ENCODE measurements at places on chromosomes 7 and 10.

DNA sequence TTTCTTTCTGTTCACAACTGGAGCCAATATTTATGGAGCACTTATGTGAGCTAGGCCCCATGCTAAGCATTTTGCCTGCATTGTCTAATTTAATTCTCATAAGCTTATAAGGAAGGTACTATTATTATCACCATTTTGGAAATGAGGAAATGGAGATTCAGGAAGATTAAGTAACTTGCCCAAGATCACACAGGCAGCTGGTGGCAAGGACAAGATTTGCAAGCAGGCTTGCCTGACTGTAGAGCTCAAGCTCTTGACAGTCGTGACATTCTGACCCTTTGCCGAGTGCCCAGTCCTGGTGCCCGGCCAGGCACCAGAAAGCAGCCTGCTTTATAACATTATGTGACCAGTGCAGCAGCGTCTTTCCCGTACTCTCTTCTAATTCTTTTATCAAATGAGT, 38.2 kb downstream of the WNT2 start:
- DNase-seq = no peak

DNA sequence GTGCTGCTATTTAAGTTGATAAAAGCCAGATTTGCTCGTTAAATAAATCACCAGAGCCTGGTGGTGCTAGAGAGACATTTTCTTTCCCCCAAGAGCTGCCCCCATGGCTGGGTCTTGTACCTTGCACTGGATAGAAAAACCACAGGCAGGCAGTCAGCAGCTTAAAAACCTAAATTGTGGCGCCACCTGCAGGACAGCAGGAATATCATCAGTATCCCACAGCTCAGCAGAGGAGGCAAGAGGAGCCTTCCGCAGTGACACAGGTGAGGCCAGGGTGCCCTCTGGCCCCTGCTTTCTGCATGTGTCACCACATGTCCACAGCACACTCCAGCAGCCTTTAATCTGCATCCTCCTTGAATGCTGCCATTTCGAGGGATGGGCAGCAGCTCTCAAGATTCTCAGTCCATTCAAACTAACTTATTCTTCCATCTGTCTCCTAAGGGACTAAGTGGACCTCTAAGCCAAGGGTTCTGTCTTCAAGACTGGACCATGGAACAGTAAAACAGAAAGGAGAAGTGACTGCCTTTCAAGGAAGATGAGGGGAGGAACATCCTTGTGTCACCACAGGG, 4.5 kb upstream of the PLXNA4 start:
- peak; percentile 79 for DNase-seq

DNA sequence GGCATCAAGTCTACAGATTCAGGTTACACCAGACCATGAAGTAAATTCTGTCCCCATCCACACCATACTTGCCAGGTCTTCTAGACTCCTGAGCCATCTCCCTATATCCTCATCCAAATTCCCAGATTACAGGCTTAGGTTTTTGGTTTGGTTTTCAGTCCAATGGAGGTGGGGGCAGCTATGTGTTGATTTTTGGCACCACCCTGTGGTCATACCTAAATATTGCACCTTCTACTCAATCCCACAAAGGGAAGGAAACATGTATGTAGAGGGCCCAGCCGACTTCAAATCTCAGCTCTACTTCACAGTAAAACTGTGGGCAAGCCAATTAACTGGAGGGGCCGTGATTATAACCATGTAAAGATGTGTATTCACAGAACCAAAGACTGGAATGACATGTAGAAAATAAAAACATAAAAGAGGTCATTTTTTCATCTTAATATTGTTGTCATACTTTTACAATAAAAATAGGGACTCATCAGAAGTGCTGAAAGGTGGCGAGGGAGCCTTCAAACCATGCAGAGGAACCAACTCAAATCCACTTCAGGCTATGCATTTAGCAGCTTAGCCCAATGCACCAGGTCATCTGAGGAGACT, 19.8 kb downstream of the ERCC6 start:
- DNase-seq = peak; percentile 70

DNA sequence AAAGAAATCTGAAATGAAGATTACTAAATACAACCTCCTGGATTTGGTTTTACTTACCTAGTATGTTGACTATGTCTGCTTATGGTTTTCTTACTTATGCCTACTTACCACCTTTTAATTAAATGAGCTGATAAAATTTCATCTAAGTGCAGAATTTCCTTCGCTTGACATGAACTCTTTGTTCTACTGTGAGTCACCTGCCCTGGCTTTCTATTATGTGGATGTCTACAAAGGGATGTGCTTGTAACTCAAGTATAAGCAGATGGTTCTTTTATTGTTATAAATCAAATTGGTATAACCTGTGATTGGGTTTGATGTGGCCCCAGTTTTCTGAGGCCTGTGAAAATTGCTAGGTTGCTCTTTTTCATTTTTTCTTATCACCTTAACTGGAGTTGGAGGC, 389.1 kb upstream of the ANKRD30A start:
- peak; percentile 32 for DNase-seq

GRCh38 chr7:127629268-127629854, 11.4 kb upstream of the PAX4 start:
- DNase-seq = no peak

GRCh38 chr10:32004161-32004591, 52.0 kb downstream of the KIF5B start:
- no peak for DNase-seq

GRCh38 chr7:100823140-100823525, 4.2 kb downstream of the EPHB4 start:
- no peak for DNase-seq

DNA sequence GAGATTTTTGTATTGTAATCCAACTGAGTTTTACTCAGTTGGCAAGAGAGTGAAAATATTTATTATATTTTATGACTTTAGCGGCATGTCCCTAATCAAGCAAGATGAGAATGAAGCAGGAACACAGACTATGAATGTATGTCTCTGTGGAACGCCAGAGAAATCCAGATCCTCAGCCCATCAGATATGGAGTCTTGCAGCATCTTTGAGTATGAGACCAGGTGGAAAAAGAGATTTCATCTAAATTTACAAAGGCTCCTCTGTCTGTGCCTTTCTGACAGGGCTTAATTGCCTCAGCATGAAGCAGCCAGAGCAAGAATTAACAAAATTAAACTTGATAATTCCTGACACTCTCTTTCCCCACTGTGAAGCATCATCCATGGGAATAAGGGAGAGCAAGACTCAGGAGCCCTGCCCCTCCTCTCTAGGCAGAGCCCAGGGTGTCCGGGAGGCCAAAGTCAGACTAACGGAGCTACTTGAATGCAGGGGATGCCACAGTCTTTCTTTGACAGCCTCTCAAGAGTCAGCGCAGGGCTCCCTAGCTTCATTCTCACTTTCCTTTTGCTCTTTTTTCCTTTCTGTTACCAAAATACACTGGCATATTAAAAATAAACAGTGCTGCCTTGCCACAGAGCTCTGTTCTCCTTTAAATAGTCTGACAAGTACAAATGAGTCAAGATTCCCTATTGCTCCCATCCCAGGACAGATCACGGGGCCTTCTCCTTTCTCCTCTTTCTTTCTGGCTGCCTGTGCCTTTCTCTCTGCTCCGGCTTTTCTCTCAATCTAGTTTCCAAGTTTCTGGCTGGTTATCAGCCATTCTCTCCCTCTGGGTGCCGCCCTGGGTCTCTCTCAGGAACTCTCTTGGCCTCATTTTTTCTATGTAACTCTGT, 132.2 kb upstream of the INHBA start:
- peak; percentile 56 for DNase-seq

DNA sequence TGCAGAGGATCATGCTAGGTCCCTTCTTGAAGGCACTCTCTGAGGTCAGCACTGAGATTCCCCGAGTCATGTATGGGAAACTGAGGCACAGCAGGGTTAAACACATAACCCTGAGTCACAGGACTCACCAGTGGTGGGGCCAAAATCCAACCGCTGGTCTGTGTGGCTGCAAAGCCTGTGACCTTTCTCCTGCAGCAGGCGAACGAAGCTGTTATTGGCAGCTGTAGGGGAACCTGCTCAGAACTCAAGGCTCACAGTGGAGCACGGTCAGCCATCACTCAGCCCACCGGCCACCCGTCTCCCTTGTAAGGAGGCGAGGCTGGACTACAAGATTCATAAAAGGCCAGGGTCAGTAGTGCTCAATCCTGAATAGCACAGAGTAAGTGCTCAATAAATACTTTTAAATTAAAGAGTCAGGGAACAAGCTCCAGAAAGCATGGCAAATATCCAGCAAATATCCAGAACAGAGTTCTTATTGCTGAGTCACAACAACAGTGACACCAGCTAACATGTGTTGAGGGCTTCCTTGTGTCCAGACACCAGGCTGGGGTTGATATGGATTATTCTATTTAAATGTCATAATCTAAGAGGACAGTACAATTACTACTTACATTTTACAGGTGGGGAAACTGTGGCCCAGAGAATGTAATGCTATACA, 34.9 kb downstream of the CHST15 start:
- peak; percentile 2 for DNase-seq

DNA sequence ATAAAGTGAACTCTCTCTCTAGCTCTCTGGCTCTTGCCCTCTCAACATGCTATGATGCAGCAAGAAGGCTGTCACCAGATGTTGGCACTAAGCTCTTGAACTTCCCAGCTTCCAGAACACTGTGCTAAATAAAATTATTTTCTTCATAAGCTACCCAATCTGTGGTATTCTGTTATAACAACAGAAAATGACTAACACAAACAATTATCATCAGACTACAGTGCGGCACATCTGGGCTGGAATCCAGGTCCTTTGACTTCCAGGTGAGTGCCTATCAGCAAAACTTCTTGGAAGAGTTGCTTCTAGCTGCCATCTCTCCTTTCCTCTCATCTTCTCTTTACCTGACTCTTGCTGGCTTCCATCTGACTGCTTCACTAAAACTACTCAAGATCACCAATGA, 20.4 kb downstream of the HTR7 start:
- no peak for DNase-seq

GRCh38 chr7:115559877-115560276, 470.7 kb downstream of the TFEC start:
- no peak for DNase-seq

GRCh38 chr10:104256335-104256961, 1.8 kb downstream of the GSTO1 start:
- DNase-seq = peak; percentile 43

DNA sequence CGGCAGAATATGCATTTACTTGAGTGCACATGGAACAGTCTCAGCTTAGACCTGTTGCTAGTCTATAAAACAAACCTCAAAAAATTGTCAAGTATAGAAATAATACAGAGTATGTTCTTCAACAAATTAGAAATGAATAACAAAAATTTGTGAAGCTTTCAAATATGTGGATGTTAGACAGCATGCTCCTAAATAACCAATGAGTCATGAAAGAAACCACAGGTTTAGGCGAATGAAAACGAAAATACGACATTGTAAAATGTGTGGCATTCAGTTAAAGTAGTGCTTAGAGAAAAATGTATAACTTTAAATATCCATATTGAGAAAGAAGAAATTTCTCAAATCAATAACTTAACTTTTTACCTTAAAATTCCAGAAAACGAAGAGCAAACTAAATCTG, 760.0 kb upstream of the SORCS1 start:
- DNase-seq = no peak

- DNase-seq = peak; percentile 28
Observed at GRCh38 chr7:50637725-50638643, 72.8 kb upstream of the DDC start.

DNA sequence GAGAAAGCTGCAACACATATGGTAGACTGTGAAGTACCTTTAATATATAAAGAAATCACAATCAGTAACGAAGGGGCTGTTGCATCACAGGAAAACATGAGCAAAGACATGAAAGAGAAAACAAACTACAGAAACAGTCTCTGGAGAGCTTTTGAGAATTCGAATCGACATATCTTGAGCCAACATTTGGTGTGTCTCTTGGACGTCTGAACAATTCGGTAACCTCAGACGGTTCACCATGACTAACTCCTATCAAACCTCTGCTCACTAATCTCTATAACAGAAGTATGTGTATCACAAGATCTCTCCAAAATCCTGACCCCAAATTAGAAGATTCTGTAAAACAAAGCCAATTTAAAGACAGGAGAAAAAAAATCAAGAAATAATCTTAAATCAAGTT, 262.0 kb upstream of the YAE1 start:
- no peak for DNase-seq

- peak; percentile 58 for DNase-seq
Observed at GRCh38 chr7:120060281-120060680, 212.7 kb upstream of the KCND2 start.

DNA sequence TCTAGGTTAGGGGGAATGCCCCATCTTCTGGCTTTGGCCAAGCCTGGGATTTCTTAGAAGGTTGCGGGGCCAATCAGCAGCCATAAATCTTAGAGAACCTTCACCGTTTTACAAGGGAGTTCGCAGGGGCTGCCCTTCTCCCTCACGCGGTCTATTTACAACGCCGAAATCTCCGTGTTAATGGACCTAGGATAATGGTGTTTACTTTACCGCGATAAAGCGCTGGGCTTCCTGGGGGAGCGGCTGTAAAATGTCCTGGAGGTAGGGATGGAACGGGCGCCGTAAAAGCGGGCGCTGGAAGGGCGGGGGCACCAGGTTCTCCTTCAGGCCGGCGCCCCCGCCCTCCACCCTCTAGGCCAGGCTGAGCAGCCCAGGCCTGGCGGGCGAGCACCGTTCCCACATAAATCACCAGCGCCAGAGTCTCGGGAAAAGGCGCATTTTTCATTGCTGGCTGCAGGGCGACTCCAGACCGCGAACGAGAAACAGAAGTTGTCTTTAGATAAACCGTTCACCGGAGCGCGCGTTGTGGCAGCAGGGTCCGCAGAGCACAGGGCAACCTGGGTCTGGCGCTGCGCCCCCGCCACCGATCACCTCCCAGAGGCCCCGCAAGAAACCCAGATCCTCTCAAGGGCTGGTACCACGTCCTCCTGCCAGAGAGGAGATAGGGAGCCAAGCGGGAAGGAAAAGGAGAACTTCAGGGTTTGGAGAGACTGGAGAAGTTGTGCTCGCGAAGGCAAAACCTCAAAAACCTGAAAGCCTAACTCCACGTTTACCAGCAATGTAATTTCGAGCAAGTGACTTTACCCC, 12.5 kb upstream of the NKX2-3 start:
- DNase-seq = no peak

DNA sequence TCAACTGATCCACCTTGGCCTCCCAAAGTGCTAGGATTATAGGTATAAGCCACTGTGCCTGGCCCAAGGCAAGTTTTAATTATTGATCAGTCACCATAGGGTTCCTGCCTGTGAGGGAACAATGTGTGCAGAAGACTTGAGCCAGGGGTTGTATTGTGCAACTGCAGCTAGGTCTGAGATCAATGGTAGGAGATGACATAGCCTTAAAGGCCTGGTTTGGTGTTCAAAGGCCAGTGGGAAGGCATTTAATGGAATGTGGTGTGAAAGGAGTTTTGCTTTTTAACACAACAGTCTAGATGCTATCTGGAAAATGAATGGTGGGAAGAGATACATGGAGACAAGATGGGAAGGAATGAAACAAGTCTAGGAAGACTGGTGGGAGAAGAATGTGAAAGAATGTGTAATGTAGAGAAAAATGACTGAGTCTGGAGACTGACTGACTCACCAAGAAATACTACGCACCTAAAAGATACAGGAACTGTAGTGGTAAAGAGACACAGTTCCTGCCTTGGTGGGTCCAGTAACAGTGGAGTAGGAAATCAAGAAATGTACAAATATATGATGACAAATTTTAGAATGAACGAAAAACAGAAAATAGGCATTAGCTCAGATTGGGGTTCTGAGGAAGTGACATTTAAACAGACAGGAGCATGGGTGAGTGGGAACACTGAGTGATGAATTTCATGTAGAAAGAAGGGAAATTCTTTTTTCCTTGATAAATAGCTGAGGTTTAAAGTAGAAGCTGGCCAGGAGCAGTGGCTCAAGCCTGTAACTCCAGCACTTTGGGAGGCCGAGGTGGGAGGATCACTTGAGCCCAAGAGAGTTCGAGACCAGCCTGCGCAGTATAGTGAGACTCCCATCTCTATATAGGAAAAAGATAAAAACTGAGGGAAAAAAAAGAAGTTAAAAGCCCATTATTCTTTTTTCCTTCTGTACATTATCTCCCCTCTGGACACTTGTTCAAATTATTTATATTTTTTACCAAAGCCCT, 9.4 kb downstream of the HNRNPF start:
- peak; percentile 76 for DNase-seq

All from cardiac fibroblast (primary cell).